IMR-90 (cell line): ENCODE measurements at places on chromosomes 13 and 19. TPM values are rescaled to one million over a fixed set of nuclear protein-coding genes. Genes with fewer than 3 reads are reported as not detected.

DNA sequence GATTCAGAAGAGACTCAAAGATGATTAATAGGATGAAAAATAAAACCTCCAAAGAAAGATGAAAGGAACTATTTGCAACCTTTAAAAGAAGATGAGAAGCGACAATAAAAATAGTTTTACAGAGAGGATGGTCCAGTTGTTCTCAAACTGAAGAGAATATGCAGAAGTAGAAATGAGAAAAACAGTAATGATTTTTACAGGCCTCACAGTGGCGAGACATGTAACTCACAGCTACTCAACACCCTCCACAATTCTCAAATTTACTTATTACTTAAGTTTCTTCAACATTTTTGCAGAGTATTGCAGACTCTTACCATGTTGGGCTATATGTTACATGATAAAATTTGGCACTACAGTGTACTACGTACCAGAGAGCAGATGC is 20.8 kb downstream of the NUFIP1 start:
- DNase-seq = no peak

The MEIOSIN gene
- total RNA-seq = not detected in 2 replicates

DNA sequence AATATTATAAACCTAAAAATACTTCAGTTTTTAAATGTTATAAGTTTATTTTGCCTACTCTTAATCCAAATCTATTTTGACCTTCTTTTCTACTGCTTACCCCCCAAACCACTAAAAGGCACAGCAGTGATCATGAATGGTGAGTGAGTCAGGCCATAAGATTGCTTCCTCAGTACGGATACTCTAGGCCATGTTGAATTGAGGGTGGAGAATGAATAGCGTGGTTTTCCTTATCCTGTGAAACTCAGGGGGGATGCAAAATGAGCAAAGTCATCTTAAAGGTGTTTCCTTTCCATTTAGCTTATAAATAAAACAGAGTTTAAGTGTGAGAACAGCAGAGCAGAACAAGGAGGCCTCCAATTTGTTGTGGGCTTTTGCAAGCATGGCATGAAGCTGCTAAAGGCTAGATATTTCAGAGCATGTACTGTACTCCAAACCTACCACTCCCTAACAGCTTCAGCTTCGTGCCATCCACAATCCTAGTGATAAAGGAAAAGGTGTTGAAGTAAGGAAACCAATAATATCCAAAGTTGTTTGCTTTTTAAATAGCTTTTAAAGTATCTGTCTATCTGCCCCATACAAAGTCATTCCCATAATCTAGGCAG is 25.0 kb downstream of the SERPINE3 start:
- DNase-seq = peak; percentile 79

- no peak for DNase-seq
These were observed 3.3 kb downstream of the MTIF3 start for GRCh38 chr13:27446986-27447583.

The USHBP1 gene
- total RNA-seq = not detected in 2 replicates

DNA sequence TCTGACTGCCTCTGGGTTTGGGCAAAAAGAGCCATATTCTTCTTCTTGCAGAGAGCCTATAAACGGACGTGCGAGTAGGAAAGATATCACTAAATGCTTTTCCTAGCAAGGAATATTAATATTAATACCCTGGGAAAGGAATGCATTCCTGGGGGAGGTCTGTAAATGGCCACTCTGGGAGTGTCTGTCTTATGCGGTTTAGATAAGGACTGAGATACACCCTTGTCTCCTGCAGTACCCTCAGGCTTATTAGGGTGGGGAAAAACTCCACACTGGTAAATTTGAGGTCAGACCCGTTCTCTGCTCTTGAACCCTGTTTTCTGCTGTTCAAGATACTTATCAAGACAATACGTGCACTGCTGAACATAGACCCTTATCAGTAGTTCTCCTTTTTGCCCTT is 763.8 kb downstream of the SLITRK5 start:
- no peak for DNase-seq

GRCh38 chr13:76971851-76972829 is 19.7 kb upstream of the CLN5 start:
- no peak for DNase-seq

- DNase-seq = no peak
These were observed 537.6 kb downstream of the EFNB2 start for GRCh38 chr13:105997581-105998550.

The FBN3 gene
- not detected in 2 replicates for total RNA-seq

GRCh38 chr13:76667551-76667950 is 218.7 kb downstream of the KCTD12 start:
- peak; percentile 77 for DNase-seq

The SULT2B1 gene
- not detected in 2 replicates for total RNA-seq

GRCh38 chr19:55588738-55589137 is 8.1 kb upstream of the ZNF579 start:
- DNase-seq = no peak

GRCh38 chr13:19607523-19608078 is 25.9 kb upstream of the MPHOSPH8 start:
- DNase-seq = no peak

The KIR2DL3 gene
- not detected in 2 replicates for total RNA-seq

GRCh38 chr13:28463481-28463880 is 31.4 kb downstream of the FLT1 start:
- DNase-seq = peak; percentile 27

DNA sequence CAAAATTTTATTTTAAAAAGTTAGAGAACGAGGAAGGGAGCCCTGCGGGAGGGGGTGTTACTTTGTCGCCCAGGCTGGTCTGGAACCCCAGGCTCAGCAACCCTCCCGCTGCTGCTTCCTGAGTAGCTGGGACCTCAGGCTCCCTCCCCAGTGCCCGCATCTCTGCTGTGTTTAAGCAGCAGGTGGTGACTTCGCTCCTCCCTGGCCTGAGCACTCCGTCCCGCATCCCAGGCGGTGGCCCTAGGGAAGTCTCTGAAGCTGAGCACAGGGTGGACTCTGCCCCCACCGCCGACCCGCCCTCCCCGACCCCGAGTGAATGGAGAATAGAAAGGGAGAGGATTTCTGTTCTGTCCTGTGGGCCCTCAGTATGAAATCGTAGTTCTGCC is 30.5 kb downstream of the ZNF701 start:
- peak; percentile 3 for DNase-seq

DNA sequence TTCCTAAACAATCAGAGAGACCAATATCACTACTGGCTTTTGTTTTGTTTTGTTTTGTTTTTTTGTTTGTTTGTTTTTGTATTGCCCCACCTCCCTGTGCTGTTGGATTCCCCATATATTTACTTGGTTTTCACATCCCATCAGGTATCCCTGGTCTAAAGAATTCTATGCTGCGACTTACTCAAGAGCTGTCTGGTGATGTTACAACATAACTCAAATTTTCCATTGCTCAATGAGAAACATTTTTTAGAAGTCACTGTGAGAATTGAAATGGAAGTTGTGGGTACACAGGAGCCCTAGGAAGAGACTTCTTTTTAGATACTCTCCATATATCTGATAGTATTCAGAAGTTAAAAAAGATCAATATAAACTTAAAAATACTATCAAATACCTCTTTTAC is 181.4 kb downstream of the KLF5 start:
- no peak for DNase-seq

The ZNF534 gene
- total RNA-seq = not detected in 2 replicates

DNA sequence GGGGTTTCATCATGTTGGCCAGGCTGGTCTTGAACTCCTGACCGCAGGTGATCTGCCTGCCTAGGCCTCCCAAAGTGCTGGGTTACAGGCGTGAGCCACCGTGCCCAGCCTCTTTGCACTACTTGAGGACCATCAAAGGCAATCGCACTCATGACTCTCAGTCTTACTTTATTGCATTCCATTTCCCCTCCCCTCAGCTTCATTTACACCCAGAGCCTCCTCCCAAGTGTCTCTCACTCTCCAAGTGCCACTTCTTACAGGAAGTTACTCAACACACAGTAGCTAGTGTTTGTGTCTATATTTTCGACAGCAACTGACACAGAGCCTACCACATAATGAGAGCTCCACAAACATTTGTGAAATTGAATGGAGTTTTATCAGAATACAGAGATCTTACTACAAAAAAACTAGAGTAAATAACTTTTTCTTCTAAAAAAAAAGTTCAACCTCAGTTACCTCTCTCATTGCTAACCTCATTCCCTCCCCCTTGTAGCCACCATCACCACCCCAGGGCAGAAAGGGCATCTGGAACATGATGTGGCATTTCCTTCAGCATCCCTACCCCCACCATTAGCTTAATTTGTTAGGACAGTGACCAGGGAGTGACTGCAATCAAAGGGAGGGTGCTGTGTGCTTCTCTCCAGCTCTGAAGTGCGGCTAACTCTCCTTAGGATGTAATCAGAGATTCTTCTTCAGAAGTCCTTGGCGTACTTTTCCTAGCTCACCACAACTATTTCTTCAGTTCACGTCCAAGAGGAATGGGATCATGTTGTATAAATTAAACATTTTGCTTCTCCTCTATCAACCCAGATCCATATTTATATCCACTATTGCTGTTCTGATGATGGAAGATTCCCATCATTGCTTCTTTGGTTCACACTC is 17.0 kb upstream of the RUBCNL start:
- DNase-seq = no peak

- DNase-seq = no peak
These were observed 597.2 kb downstream of the DIAPH3 start for GRCh38 chr13:59566561-59566960.

DNA sequence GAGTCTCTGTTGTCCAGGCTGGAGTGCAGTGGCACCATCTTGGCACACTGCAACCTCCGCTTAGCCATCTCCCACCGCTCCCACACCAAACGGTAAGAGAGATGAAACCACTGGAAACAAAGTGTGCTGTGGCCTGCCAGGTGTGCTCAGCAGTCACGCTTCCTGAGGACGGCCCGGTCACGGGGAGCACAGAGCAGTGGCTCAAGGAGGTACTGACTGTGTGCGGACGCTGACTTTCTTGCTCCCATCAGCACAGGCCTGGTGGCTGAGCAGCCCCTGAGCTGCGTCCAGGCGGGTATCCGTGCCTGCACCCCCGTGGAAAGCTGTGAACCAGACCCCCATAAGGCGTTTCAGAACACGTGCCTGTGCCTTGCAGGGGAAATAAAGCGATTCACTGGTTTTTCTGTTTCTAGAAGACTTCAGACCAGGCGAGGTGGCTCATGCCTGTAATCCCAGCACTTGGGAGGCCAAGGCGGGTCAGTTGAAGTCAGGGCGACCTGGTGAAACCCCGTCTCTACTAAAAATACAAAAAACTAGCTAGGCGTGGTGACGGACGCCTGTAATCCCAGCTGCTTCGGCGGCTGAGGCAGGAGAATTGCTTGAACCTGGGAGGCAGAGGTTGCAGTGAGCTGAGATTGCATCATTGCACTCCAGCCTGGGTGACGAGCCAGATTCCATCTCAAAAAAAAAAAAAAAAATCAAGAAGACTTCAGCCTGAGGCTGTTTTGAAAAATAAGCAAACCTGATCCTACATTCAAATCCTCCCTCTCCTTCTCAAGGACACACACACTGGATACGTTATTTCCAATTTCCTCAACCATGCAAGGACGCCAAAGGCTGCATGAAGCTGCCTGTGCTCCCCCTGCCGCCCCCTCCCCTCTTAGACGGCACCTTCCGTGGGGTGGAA is 25.5 kb downstream of the ADPRHL1 start:
- DNase-seq = peak; percentile 45

DNA sequence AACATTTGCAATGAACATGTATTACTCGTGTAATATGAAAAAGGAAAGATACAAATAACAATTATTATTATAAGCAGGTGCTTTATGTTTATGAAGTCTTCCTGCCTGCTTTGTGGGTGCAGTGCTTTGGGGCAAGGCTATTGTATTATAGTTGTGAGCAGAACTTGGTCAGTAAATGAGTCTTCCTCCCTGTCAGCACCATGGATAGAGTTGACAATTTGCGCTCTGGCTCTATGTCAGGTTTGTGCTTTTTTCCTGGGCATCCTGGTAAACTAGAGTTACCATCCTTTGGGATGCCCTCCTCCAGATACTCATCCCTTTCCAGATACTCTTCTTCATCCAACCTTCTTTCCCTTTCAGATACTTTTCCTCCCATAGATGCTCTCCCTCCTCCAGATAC is 19.6 kb downstream of the ERICH6B start:
- no peak for DNase-seq

The ARRDC5 gene
- not detected in 2 replicates for total RNA-seq

DNA sequence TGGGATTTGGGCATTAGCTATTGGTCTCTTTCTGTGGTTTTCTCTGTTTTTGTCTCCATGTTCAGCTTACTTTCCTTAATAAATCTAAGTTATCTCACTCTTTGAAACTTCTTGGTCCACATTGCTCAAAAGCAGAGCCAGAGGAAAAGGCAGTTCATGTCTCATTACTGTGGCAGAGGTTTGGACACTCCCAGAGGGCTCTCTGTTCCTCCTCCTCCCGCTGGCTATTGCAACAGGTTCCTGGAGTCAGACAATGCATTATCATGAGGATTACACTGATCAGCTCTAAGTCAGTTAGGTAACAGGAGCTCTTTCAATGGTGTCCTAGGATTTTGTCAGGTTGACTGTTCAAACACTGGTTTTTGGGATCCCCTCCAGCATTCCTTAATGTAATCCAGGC is 298.8 kb downstream of the NDFIP2 start:
- DNase-seq = peak; percentile 51

The GPR12 gene
- not detected in 2 replicates for total RNA-seq

DNA sequence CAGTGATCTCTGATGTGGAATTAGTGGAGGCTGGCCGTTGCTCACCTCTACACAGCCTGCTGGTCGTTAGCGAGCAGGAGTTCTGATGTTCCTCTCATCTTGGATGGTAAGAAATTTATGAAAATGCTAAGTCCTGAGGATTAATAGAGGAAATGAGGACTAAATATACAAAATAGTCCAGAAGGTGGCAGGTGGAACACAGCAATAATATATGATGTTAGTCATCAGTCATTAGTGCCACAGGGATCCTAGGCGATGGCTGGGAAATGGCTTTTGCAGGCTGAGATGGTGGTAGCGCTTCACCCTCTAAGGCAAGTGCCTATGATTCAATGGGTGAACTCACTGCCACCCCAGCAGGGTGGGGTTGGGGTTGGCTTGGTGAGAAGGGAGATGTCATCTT is 338.6 kb upstream of the TMTC4 start:
- no peak for DNase-seq
